Activated CD4-positive, CD25-positive, alpha-beta regulatory T cell (primary cell): ENCODE measurements at places on chromosomes 13 and 19.

DNA sequence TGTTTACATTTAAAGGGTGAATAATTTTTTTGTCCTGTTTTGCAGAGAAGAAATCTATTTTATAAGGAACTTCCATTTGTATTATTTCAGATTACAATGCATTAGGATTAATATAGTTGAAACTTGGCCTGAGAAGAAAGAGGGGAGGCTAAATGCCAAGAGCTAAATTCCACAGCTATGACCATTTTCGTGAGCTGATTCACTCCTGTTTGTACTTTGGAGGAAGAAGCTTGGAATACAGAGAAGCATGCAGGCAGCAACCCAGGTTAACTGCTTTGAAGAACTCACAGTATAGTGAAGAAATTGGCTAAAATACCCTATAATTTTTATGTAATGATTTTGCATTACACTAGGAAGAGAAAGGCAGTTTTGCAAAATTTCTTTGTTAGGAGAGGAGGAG, 309.4 kb upstream of the KLF12 start:
- no peak for DNase-seq

- no peak for DNase-seq
Observed at GRCh38 chr13:31214435-31214834, 14.7 kb downstream of the B3GLCT start.

DNA sequence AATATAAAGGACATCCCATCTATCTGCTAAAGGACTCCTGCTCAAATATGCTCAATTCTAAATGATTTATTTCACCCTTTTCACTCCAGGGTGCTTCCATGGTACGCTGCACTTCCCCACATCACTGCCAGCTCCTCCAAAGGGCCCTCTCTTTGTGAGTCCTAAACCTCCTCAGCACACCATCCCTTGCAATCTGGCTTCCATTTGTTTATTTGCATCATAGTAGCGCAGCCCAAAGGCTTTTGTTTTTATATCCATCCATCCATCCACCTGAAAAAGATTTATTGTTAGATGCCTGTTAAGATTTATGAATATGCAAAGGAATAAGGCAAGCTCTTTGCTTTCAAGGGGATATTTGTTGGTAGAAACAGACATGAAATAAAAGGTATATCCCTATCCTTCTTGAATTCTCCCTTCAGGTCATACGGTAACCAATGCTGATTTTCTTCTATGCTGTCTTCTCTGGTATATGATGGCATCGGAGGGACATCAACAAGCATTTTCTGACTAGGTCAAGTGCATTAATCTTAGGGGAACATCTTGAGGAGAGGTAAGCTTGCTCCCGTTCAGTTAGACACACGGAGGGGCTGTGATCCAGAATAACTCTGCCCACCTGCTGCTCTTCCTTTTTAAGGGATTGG, 397.6 kb downstream of the LIG4 start:
- DNase-seq = no peak

DNA sequence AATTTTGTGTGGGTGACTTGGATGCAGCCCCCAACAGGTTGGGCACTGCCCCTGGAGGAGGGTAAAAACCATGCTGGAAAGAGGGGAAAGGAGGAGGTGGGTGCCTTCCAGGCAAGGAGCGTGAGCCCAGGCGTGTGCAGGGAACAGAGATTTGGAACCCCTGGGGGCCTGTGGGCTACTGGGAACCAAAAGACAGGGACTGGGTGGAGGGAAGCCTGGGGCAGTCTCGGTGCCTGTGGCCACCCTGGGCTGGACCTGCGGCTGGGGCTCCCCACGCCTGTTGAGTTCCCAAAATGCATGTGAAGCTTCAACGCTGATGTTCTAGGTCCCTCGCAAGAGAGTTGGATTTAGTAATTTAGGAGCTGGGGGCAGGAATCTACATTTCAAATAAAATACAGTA, 24.8 kb downstream of the GGACT start:
- no peak for DNase-seq

GRCh38 chr19:17078920-17079709, 3.5 kb downstream of the MYO9B start:
- DNase-seq = no peak

- DNase-seq = no peak
Observed at GRCh38 chr19:55536366-55536765, 567 bp downstream of the SBK2 start.

- DNase-seq = no peak
Observed at GRCh38 chr19:53308339-53308811, 25.2 kb upstream of the ZNF845 start.

- DNase-seq = no peak
Observed at GRCh38 chr19:43936188-43936587, 1.1 kb upstream of the ZNF45 start.

DNA sequence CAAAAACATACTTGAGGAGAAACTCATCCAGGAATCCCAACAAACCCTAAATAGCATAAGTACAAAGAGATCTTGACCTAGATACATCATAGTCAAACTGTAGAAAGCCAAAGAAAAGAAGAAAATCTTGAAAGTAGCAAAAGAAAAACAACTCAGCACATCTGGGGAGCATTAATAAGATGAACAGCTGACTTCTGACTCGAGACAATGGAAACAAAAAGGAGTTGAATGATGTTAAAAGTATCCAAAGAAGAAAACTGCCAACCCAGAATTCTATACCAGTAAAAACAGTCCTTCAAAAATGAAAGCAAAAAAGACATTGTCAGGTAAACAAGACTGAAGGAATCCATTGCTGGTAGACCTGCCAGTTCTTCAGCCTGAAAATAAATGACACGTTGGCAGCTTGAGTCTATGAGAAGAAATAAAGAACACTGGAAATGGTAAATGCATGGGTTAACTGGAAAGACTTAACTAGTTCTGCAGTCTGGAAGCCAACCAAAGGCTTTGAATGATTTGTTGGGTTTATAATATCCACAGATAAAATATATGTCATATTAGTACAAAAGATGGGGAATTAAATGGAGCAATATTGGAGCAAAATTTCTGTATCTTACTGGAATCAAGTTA, 46.8 kb downstream of the TSSK6 start:
- no peak for DNase-seq

DNA sequence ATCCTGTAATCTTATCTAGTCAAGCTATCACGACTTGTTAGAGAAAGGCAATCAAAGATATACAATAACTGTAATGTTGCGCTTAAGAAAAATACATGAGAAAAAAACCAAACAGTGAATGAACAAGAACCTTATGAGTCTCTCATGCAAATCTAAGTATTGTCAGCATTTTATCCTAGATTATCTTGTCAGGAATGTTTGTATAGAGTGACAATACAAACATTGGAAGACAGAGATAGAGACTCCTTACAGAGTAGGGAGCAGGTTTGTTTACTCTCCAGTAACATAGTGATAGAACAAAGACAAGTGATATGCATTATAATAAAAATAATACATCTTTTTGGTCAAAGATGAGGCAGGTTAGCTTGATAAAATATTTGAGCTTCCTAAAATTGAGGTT, 444.8 kb downstream of the SLITRK5 start:
- DNase-seq = no peak

DNA sequence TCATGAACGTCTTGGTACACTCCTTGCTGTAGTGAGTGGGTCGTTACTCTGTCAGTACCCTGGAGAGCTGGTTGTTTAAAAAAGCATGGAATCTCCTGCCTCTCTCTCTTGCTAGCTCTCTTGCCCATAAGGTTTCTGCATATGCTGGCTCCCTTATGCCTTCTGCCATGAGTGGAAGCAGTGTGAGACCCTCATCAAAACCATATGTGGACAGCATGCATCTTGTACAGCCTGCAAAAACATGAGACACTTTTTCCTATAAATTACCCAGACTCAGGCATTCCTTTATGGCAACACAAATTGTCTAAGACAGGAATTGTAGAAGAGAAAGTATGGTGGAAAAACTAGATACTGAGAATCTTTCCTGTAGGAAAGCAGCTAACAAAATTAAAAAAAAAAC, 516.3 kb downstream of the SLITRK6 start:
- DNase-seq = no peak

DNA sequence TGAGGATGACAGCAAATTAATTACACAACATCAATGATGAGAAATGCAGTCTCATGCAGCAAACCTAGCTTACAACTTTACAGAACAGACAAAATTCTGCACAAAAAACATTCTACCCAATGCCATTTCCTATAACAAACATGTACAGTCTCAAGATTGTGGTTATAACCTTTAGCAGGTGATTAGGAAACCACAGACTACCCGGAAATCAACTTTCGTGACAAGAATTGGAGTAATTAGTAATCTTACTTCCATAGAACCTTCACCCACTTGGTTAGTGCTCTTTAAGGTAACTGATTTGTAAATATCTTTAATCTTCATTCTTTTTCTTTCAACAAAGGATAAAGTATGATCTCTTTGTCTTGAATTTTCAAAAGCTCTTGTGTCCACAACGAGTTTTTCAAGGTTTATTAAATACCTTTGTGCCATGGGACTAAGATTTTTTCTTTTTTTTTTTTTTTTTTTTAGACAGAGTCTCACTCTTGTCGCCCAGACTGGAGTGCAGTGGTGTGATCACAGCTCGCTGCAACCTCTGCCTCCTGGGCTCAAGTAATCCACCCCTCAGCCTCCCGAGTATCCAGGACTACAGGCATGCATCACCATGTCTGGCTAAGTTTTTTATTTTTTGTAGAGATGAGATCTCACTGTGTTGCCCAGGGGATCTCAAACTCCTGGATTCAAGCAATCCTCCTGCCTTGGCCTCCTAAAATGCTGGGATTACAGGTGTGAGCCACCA, 78.8 kb downstream of the MAP4K1 start:
- DNase-seq = no peak

DNA sequence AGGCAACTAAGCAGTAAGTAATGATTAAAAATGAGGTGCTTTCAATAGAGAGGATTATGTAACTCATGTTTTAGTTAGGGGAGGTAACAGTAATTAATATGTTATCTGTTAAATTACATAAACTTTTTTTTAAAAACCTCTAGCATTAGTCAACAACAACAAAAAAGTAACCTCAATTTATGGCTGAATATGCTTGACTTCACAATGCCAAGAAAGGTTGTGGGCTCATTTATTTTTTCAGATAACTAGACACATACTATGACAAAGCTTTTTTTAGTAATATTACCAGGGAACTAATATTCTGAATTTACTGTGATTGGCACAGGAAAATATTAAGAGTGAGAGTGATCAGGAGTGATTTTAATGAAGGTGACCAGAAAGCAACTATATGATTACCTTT, 54.9 kb downstream of the KCNRG start:
- DNase-seq = no peak
